ENCODE measurements at places on chromosomes 3 and 15.

DNA sequence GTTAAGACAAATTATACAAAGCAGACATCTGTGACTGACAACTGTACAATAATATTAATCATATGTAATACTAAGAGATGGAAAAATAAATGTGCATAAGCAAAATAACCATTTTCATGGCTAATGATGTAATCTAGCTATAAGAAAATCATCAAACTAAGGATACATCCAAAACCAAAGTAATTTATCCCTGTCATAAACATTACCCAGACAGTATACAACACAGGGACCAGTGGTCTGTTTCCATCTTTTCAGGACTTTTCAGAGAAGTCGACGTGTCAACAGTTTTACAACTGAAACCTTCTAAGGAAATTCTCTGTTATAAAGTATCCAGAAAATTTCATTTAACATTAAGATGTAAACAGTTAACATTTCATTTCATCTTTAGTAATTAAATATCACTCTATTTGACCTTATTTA is 11.0 kb downstream of the THBS1 start:
- no peak for DNase-seq

DNA sequence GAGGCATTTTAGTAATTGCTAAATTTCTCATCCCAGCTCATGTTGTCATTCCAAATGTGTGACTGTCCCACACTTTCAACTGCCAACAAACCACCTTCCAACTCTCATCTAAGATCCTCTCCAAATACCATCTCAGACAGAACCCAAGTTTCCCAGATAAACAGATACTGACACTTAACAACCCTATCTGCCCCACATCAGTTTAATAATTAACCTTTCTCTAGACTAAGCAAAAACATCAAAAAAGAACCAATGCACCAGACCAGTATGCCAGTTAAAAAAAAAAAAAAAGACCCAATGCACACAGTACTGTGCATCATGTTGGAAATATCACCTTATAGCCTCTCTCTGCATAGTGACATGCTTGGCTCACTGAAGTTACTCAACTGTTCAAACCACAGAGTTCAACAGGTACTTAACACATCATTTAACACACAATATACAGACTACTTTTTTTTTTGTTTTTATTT is 5.5 kb downstream of the SFMBT1 start:
- DNase-seq = no peak

- DNase-seq = no peak
These were observed 144.2 kb downstream of the RYR3 start for GRCh38 chr15:33454996-33455395.

DNA sequence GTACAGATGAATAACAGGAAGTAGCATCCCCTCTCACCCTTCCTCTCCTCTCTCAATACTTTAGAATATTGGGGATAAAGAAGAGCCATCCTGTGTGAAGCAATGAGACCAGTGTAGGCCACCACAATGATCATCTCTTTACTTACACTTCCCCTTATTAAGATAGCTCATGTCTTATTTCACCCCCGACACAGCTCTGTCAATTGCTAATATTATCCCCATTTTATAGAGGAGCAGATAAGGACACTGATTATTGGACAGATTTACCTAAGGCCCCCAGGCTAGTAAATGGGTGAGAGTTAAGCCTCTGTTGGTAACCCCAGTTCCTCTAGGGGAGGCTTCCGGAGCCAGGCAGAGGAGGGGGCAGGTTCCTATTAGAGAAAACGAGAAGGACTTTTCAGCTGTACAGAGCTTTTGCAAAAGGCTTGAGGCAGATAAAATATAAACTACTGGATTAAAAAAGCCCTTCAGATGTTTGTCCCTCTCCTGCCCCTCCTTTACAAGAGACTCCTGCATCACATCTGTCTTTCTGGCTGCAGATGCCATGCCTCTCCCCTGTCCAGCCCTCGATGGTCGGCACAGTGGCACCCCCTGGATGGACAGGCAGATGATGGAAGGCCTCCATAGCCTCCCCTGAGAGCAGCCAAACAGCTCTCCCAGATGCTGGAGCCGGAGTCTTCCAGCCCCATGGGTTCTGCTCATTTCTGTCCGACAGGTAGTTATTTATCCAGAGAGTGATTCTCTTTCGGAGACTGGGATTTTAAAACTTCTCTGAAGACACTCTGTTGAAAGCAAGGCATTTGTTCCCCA is 49.4 kb upstream of the LCTL start:
- no peak for DNase-seq

- DNase-seq = no peak
These were observed 11.4 kb downstream of the CHRD start for GRCh38 chr3:184391266-184391665.

DNA sequence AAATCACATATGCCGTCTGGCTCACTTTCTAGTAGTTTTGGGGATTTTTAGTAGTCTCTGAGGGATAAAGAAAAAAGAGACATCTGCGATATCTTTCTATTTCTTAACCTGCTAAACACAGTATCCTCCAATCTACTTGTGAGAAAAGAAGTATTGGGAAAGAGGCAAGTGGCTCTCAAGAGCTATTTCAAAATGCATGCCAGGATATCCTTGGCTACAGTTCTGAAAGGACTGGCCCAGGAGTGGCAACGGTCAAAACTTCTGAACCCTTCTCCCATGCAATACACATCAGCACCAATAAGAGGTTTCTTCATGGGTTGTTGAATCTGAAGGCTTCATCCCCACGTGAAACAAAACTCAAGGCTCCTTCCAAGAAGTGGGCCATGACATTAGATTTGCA is 204.0 kb upstream of the WNT5A start:
- no peak for DNase-seq

DNA sequence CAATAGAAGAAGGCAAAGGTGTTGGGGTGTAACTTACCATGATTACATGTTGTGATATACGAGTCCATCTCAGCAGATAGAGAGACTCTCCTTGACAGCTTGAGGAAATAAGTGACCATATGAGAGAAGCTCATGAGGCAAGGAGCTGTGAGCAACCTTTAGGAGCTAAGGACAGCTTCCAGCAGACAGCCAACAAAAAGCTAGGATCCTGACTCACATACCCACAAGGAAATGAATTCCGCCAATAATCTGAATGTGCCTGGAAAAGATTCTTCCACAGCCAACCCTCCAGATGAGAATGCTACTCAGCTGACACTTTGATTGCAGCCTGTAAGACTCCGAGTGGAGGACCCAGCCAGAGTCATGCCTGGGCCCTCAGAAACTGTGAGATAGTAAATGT is 339.6 kb upstream of the TPRG1 start:
- no peak for DNase-seq

DNA sequence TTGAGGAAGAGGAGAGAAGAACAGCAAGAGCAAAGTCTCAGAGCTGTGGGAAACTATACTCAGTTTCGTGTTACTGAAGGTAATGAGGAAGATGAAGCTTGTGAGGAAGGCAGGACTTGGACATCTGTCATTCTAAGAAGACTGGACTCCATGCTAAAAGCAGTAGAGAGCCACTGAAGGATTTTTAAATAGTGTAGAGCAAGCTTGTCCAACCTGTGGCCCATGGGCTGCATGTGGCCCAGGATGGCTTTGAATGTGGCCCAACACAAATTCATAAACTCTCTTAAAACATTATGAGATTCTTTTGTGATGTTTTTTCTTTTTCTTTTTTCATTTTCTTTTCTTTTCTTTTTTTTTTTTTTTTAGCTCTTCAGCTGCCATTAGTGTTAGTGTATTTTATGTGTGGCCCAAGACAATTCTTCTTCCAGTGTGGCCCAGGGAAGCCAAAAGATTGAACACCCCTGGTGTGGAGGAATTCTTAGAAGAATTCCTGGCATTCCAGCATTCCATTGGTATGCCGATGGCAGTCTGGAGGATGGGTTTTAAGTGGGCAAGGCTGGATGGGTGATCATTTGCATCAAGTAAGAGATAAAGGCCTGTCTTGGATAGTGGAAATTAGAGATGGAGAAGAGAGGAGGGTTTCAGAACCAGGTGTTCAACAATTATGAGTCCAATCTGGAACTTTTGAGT is 6.9 kb upstream of the NFKBIZ start:
- DNase-seq = no peak

DNA sequence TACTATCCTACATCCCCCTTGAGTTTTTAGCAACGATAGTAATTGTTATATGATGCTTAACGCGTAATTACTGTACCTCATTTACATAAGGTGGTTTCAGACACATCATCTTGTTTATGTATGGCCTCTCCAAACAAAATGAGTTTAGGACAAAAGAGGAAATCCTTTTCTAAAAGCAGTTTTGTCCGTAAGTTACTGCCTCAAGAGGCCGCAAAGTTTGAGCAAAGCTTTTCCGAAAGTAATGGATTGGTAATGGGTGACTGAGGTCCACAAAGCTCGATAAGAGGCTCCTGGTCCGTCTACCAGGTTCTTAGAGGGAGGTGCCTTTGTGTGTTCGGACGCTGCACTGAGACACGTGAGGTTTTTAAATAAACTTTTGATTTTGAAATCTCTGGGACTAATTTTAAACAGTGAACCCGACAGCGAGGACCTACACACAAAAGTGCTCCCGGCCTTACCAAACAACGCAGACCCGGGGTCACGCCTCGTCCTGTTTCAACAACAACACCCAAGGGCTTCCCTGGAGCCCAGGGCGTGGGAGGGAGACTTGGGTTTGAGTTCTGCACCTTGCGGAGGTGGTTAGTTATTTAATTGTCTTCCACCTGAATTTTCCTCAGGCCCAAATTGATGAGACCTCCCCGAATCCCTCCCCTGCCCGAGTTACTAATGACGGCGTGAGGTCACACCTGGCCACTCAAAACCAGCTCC is 456 bp upstream of the C15orf61 start:
- DNase-seq = no peak

GRCh38 chr3:151226088-151226563 is 23.1 kb upstream of the GPR171 start:
- DNase-seq = no peak

GRCh38 chr3:37535526-37536432 is 325.9 kb upstream of the CTDSPL start:
- DNase-seq = no peak

DNA sequence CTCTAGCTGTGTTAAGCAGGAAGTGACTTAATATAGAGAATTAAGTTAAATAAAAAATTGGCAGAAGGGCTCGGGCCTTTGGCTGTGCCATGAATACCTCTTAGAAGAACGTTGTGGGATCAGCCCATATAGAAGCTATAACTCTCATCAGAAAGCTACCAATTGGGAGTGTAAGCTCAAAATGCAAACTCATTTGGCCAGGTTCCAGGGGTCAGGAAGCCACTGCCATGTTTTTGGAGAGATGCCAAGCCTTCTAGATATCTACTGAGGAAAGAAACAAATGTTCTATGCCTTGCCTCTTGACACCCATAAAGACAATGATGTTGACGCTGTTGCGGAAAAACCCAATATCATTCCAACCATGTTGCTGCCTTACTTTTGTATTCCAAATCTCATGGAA is 475.2 kb upstream of the TGFBR2 start:
- no peak for DNase-seq

GRCh38 chr3:138459619-138460535 is 25.5 kb downstream of the ESYT3 start:
- no peak for DNase-seq

DNA sequence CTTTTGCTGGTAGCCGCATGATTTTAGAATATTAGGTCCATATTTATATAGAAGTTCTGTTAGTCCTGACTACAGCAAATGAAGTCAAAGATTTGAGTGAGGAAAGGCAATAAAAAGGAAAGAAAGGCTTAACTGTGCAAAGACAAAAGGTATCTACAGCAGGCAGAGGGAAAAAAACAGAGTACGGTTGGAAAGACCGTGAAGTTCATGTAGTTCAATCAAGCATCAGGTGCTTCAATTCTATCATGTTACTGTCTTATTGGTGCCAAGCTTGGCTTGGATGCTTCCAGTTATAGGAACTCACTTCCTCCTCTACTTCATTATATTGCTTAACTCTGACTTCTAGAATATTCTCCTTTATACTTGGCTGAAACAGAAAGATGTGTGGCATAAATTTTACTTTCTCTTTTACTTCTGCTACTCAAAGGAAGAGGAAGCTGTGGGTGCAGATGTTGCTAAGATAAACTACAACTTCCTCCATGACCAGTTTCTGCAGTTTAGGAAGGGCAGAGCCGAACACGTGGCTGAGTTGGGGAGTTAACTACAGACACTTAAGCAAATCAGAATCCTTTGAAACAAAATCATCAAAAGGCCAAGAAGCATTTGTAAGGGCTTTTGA is 72.6 kb upstream of the ZBED2 start:
- no peak for DNase-seq

GRCh38 chr3:188523291-188523690 is 369.3 kb downstream of the LPP start:
- DNase-seq = no peak

- DNase-seq = no peak
These were observed 175.5 kb downstream of the KCNMB2 start for GRCh38 chr3:178711753-178712152.

DNA sequence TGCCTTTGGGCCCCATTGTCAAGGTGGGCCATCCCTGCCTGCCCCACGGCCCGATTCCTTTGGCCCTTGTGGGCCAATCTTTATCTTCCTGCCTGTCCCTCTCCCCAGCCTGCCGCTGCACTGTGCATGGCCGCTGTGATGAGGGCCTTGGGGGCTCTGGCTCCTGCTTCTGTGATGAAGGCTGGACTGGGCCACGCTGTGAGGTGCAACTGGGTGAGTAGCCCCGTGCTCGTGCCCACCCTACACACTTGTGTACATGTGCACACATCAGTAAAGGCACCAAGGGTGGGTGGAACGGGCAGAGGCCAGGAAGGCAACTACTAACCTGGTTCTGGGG is 12.2 kb downstream of the NT5DC2 start:
- DNase-seq = no peak

DNA sequence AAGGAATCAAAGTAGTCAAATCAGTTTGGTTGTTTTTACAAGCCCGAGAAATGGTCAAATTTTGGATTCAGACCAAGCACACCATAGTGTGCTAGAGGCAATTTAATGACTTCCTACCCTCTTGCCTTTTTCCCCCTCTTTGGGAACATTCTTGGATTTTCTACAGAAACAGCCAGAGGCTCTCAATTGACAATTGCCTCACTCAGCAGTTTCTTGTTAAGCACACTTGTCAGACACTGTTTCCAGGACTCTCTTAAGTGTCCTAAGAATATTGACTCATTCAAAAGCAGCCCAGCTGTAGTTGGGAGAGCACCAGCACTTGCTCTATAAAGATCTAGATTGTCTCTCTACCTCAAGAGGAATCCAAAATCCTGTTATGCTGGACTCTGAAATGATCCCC is 1.5 kb upstream of the SLC35G2 start:
- no peak for DNase-seq

DNA sequence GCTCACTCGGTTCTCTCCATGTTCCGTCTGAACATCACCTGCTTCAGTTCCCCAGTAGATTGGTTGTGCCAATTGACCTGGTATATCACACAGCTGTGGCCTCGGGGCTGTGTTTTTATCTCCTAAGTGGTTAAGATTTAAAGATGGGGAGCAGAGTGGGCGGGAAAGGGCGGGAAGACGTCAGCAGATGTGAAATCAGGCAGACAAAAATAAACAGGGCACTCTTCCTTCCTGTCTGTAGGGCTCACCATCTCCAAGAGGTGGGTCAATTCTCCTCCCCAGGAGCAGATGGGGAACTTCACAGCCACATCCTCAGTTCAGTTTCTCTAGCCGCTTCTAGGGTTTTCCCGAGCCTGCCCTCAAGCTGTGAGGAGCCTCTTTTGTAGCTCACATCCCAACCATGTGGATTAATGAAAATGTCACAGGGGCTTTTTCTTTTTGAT is 26.8 kb upstream of the LIMD1 start:
- DNase-seq = no peak

GRCh38 chr3:114848643-114849350 is 298.3 kb downstream of the ZBTB20 start:
- DNase-seq = no peak
